Suprapubic skin (tissue), 4 donors: ENCODE measurements at places on chromosomes 5 and 9. TPM values are rescaled to one million over a fixed set of nuclear protein-coding genes. Genes with fewer than 3 reads are reported as not detected.

- no peak for DNase-seq
Observed at GRCh38 chr9:100761276-100761802, 183.5 kb downstream of the CAVIN4 start.

- DNase-seq: no peak
Observed at GRCh38 chr5:160260006-160260775, 30.9 kb downstream of the FABP6 start.

GRCh38 chr5:157345485-157345884 is 79.6 kb downstream of the CYFIP2 start:
- DNase-seq: no peak

DNA sequence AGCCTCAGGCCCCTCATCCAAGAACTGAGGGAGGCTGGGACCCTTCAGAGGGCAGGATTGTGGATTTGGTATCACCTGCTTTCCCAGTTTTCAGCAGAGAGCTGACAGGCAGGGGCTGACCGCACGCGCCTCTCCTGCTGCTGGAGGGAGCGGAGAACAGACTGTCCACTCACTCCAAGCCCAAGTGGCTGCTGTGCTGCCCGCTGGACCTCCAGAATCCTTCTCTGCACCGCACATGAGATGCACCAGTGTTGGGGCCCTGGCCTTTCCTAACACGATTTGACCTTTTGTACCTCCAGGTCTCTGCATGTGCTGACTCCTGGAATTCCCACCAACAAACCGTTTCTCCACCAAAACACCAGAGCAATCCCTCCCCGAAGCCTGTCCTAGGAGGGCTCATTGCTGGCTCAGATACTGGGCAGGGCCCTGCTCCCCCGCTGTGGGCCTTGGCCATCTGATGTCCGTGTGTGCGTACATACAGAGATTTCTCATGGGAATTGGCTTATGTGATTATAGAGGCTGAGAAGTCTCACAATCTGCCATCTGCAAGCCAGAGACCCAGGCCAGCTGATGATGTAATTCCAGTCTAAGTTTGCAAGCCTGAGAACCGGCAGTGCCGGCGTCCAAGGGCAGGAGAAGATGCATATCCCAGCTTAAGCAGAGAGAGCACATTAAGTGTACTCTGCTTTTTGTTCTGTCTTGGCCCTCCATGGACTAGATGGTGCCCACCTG is 141.7 kb downstream of the GADD45G start:
- DNase-seq: no peak

DNA sequence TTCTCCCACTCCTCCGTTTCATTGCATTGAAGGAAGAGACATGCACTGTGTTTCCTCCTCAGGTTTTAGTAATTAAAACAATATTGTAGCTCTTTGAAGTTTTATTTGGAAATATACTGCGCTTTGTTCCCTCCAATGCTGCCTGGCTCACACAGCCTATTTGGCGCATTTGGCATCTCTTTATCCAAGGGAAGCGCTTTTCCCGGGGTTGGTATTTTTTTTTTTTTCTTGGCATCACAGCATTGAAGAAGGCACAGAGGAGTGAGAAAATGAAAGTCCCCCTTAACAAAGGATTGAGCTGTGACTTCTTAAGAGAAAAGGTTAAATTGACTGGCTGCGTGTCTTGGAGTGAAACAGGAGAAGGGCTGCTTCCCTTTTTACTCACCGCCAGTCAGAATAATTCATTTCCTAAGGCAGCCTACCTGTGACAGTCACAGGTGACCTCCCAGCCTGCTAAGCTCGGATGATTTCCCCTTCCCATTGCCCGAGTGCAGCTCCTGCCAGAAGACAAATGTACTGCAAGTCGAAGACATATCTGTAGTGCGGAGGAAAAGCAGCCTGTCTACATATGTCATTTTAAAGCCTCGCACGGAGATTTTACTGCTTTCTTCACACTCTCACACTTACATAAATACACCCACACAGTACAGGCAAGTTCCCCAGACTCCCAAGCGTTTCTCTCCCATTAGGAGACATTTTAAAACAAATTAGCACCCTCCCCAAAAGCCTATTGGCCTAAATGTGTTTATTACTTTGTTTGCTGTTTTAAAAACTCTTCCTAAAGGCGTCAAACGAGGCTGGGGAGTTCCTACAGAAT is 665.5 kb upstream of the ZNF608 start:
- no peak for DNase-seq

DNA sequence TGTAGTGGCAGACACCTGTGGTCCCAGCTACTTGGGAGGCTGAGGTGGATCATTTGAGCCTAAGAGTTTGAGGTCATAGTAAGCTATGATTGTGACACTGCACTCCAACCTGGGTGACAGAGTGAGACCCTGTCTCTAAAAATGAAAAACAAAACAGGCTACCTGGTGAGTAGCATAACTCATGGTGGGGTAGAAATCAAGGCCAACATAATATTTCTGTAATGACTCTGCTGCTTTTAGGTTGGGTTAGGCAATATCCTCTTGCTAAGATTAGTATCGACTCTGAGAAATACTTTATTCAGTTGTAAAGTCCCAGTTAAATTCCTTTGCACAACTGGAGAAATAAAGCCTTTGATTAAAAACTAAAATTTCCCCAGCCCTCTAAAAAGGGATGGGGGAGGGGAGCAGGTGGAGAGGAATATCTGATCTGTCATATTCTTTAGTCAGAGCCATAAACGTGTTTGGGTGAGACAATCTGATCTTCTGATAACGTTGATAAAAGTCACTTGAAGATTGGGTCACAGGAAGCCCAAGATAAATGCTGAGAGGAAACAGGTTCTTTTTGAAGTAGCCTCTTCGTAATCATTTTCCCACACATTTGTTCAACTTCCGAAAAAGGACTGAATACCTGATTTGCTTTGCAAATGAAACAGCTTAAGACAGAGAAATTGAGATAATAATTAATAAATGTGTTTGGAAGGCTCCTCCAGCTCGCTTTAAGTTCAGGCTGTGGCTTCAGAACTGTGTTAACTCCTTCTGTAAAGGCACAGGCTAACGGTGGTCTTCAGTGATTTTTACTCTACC is 14.9 kb downstream of the IL4 start:
- DNase-seq: no peak

The GFI1B gene
- total RNA-seq: not detected

GRCh38 chr5:73452215-73452614 is 3.6 kb upstream of the FOXD1 start:
- DNase-seq: no peak

GRCh38 chr5:156694598-156694997 is 155.5 kb upstream of the PPP1R2B start:
- no peak for DNase-seq

DNA sequence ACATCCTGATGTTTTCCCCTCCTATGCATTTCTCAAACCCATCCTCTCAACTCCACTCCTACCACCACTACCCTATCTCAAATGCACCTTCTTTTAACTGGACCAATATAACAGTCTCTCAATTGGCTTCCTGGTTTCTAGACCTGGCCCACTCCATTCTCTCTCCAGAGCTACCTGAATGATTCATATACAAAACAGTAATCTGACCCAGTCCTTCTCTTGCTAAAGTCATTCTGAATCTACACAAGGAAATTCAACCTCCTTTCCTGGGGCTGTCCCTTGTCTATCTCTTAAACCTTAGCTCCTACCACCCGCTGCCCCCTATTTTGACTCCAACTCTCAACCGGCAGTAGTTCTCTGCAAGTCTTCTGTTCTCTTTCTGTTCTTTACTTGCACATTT is 97.2 kb downstream of the PCSK1 start:
- DNase-seq: no peak

- no peak for DNase-seq
Observed at GRCh38 chr5:95984287-95984938, 22.8 kb upstream of the ELL2 start.

The OR2K2 gene
- not detected for total RNA-seq

DNA sequence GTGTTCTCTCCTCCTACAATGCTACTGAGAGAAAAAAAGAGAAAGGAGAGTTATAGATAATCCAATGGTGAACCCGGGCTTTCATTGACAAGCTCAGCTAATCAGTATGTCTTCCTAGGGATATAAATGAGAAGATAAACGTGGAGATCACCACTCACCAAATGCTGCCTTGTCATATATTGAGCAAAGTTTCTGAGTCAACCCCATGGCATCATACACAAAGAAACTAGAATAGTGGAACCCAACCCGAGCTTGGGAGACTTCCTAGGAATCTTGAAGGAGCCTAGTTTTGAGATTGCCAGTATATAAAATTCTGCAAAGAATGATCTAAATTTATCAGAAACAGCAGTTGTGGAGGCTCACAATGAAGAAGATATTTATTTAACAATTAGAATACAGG is 47.8 kb downstream of the PTPN3 start:
- no peak for DNase-seq

GRCh38 chr5:119454171-119454570 is 1.9 kb downstream of the HSD17B4 start:
- no peak for DNase-seq

- DNase-seq: no peak
Observed at GRCh38 chr9:91884696-91885687, 65.0 kb downstream of the ROR2 start.

The SCGB3A2 gene
- not detected for total RNA-seq

- DNase-seq: no peak
Observed at GRCh38 chr5:81035522-81035921, 75.4 kb downstream of the RASGRF2 start.

DNA sequence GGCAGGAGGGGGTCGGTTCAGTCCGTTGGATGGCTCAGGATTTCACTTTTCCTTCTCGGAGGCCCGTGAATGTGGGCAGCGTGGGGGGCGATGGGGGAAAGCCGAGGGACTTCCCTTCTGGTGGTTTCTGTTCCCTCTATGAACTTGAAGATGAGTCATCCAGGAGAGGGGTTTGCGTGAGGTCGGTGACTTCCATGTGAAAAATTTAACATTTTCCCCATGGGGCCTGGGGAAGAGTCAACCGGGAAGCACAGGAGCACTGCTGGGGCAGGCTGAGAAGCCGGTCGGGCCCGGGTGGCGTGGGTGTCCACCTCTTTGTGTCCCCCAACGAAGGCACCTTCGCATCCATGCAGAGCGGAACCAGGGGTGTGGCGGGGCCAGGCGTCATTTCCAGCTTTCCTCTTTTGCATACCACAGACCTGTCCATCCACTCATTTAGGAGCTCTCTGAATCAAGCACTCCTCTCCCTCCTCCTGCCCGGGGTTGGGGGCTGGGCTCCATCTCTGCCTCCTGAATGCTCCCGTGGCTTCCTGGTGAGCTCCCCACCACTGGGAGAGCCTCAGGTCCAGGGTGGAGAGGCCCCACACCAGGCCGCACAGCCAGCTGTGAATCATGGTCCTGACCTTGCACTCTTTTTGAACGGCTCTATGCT is 68.4 kb downstream of the ANKRD33B start:
- DNase-seq: no peak

- no peak for DNase-seq
Observed at GRCh38 chr5:17891881-17892280, 257.6 kb downstream of the TAF11L14 start.

- DNase-seq: no peak
Observed at GRCh38 chr5:645421-645820, 33.3 kb downstream of the CEP72 start.

DNA sequence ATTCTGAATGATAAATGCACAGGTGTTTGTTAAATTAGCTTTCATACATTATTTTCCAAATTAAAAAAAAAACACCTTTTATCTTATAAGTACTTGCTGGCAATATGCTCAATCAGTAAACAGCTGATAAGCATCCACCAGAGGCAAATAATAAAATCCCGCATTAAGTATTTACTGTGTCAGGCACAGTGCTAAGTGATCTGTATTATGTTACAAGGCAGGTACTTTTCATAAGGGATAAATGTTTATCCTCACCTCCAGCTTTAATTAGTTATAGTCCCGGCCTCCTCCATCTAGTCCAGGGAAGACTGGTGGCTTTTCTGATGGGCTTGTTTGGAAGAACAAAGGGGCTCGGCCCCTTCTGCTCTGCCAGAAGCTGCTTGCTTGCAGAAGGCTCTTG is 40.1 kb downstream of the PFDN1 start:
- DNase-seq: no peak

The RUFY1 gene
- 37.8 TPM for total RNA-seq

The SPATA31A3 gene
- not detected for total RNA-seq

The CDH10 gene
- not detected for total RNA-seq

GRCh38 chr9:131986576-131986975 is 93.1 kb downstream of the MED27 start:
- DNase-seq: no peak

The KCNT1 gene
- 0.10 TPM for total RNA-seq

GRCh38 chr9:111668026-111668573 is 6.7 kb downstream of the GNG10 start:
- DNase-seq: no peak
